ENCODE measurements at places on chromosomes 7 and 10. TPM values are rescaled to one million over a fixed set of nuclear protein-coding genes. Genes with fewer than 3 reads are reported as not detected.

NKX2-3 gene
- not detected for total RNA-seq

ASB10 gene
- not detected for total RNA-seq

GTF2IRD1 gene
- 35.8 TPM for total RNA-seq

STOX1 gene
- total RNA-seq = 1.5 TPM

- no peak for DNase-seq
These were observed 342.2 kb downstream of the GATA3 start for GRCh38 chr10:8396675-8397074.

- no peak for DNase-seq
These were observed 24.4 kb downstream of the TMEM273 start for GRCh38 chr10:49163741-49164140.

DNA sequence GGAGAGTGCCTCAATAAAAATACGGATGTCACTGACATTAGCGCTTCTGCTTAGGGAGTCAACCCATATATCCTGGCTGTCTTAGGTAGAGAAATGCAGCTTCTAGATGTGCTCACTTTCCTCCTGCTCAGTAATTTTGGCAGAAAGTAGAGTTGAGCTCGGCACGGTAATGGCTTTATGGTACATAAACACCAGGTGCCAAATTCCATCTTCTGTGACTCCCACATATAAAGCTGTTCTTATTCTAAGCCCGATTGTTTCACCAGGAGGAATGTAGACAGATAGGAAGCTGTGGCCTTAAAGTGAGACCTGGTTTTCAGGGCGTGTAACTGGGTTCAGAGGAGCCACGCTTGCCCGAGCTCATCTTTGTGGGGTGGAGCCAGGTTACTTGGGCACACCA, 143.7 kb downstream of the CREB5 start:
- no peak for DNase-seq

GRCh38 chr7:155568333-155568660, 21.9 kb upstream of the CNPY1 start:
- no peak for DNase-seq

GRCh38 chr7:131189488-131189887, 138.2 kb upstream of the MKLN1 start:
- no peak for DNase-seq

DNA sequence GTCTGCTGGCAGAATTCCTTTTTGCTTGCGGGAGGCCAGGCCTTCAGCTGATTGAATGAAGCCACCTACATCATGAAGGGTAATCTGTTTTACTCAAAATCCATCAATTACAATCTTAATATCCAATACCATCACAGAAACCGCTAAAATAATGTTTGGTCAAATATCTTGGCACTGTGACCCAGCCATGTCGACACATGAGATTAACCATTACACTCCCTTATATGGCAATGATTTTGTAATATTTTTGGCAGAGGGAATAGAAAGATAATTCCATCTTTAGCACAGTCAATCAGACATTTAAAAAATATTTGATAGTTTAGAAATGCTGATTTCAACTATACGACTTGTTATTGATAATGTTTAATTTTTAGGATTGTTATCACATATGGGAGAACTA, 36.5 kb upstream of the SLC39A12 start:
- no peak for DNase-seq

DNA sequence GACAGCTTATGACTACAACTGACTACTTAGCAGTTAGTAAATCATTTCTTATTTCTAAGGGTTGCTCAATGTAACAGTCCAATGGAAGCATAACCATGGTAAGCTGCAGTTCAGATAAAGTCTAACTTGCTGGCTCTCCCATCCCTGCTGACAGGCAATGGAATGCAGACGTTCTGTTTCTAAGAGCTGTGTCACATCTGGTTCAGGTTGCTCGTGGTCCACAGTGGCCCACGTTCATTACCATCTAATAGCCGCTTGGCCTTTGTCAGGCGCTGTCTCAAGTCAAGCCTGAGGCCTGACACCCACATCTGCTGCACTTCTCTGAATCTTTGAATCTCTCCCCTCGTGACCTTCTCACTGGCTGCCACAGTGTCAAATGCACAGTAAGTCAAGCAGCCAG, 240.8 kb downstream of the FGFR2 start:
- DNase-seq = no peak

- no peak for DNase-seq
These were observed 169.0 kb downstream of the AHR start for GRCh38 chr7:17467386-17467945.

DNA sequence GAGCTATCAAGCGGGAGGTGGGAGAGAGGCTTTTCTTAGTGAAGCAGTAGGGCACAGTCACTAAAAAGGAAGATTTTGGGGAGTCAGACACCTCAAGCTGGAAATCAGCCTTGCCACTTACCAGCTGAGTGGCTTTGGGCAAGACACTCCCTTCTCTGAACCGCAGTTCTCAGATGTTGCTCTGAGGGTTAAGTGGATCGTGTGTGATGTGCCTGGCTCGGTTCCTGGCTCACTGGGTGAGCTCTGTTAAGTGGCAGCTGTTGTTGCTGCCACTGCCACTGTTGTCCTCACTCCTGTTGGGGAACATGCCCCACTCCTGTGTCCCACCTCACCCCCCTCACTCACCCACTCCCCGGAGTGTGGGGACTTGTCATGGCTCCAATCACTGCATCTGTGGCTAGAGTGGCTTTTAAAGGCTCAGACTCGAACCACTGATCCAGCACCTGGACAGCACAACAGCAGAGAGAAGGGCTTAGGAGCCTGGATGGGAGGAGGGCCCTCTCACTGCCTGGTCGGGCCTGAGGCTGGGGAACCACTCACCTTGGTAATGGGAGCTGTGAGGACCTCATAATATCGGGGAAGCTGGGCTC, 20.0 kb downstream of the PYROXD2 start:
- no peak for DNase-seq

DNA sequence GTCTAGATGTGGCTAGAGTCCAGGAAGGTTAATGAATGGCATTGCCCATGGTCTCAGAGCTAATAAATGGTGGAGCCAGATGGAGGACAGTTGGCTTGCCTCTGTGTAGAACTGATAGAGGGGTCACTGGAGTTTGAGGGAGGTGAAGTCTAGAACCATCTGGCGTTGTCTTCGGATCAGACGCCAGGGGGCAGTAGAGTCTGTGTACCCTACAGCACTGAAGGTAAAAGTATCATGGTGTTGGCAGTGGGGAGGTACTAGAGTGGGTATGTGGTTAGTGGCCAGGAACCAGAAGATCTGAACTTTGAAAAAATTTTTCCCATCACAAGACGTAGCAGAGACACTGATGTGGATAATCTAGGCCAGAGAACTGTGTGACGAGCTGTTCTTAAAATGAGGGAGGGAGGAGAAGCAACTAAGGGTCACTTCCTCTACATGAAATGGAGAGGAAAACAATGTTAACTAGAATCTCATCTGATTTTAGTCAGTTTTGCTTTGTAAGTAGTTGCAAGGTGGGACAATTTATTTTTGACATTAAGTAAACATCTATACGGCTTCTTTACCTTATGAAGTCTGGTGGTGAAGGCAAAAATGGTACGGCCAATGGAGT, 227.9 kb upstream of the PRSS58 start:
- no peak for DNase-seq

DNA sequence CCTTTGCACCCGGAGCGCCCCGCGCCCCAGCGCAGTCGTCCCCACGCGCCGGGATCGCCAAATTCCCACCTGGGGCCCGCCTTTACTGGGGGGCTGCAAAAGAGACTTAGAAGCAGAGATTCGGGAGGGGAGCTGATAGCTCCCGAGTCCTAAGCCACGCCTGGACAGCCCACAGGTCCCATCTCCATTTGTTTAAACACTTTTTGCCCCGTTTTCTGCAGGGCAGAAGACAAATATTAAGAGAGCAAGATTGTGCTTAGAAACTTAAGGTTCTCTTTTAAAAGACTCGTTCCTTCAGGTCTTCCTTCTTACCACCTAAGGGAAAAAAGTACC, 299.1 kb upstream of the NFE2L3 start:
- no peak for DNase-seq

DNA sequence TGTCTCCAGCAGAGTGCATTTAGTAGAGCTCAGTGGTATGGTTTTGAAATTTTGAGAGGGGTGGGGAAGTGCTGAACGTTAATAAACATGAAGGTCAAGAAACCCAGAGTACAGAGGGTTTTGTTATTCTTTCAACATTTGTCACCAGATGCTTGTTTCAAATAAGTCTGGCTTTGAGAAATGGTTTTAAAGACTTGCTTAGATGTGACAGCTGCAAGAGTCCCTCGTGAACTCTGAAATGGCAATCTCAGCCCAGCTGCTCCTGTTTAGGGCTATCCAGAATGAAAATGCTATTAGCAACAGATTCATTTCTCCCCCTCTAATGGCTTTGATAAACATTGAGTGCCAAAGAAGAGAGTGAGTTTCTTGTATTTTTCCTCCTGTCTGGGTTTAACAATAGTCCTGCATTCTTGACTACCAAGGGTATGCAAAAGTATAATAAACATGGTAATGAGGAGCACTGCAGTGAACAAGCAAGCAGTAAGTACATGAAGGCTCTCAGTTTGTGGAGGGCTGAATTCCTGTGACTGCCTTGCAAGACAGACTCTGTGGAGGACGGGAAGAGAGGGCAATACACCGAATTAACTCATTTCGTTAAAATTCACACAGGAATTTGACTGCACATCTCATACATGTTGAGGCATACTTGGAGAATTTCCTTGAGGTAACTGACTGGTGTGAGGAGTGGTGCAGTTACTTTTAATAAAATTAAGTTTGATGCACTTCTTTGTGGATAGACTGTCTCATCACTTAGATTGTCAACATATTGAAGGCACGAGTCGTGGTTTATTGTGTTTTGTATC, 490.9 kb downstream of the REEP3 start:
- DNase-seq = no peak

DNA sequence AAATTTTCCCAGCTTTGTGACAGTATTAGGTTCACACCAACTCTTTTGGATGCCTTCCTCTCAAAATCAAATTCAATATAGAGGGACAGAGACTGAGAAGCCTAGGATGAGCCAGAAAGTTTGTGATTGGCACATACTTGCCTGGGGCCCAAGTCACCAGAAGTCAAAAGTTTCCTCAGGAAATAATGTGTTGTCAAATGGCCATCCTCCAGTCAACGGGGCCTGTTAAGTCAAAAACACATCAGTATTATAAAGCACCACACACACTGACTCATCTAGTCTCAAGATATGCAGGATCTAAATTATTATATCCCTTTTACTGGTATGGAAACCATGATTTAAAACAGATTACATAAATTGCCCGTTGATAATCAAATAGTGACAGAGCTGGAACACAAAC, 158.1 kb downstream of the AHR start:
- DNase-seq = no peak
